ENCODE measurements at places on chromosomes 12 and 14.

DNA sequence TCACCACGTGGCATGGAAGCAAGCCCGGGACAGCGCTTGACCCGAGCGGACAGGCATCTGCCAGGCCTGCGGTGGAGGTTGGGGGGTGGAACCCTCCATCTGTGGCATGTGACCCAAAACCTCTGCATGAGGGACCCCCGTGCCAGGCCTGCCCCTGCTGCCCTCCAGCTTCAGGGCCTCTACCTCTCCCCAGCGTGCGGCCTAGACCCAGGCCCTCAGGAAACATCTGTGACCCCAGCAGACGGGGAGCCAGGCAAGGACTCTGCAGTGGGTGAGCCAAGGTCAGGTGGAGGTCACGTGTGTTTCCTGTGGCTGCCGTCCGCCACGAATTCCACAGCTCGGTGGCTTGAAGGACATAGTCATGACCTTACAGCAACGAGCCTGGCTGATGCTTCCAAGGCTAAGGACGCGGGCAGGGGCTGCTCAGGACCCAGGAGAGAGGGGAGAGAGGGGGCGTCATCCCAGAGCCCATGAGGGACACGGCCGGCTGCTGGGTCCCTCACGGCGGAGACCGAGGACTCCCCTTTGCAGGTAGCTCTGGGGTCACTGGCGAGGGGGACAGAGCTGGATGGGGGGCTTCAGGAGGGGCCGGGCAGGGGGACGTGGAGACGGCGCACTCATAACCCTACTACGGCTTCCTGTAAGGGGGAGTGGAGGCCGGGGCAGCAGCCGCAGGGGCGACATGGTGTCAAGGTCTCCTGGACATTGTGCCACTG lies 91.5 kb downstream of the GALNT9 start:
- DNase-seq, result no peak

- peak; percentile 24 for DNase-seq
Observed at GRCh38 chr12:87930033-87930432, 99.2 kb downstream of the C12orf50 start.

DNA sequence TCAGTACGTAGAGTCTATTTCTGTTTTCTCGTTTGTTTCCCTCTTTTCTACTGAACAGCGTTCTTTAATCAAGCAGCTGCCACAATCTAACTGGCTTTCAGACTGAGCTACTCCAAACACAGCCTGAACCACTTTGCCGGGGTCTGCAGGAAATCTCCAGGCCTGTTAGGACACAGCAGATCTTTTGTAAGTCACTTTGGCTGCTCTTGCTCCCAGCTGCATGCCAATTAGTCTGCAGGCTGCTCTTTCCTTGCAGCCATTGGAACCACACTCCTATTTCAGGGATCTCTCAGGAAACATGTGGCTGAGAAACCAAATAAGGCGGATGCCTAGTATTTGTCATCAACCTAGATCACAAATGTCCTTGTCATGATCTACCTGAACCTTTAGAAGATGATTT lies 73.6 kb downstream of the TMTC1 start:
- DNase-seq, result peak; percentile 72

DNA sequence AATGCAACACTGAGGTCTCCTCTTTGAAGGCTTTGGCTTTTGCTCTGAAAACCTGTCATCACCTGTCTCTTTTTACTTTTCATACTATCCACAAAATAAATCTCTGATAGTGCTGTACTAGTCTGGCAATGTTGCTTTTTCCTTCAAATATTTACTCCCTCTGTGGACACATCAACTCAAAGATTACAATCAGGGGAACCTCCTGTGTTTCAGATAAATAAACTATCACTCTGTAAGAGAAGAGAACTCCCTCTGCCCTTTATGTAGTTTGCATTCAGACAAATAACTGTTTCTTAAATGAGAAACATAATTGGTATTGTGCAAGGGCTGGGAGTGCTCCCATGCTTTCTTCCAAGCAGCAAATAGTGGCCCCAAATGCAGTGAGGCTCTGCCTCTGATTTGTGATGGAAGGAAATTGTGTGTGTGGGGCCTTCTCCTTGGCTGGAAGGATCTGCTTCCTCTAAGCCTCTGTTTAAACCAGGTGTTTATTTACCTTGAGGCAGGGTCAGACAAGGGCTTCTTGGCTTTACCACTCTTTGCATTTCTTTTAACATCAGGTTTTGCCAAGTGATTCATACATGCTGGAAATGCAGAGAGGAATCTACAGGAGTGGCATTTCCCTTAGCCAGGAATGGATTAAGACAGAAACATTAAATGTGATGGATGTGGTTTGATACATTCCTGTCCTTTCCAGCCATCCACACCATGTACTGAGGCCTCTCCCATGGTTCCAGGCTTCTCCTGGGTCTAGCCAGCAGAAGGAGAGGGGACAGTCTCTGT lies 69.0 kb downstream of the AKAP6 start:
- no peak for DNase-seq

DNA sequence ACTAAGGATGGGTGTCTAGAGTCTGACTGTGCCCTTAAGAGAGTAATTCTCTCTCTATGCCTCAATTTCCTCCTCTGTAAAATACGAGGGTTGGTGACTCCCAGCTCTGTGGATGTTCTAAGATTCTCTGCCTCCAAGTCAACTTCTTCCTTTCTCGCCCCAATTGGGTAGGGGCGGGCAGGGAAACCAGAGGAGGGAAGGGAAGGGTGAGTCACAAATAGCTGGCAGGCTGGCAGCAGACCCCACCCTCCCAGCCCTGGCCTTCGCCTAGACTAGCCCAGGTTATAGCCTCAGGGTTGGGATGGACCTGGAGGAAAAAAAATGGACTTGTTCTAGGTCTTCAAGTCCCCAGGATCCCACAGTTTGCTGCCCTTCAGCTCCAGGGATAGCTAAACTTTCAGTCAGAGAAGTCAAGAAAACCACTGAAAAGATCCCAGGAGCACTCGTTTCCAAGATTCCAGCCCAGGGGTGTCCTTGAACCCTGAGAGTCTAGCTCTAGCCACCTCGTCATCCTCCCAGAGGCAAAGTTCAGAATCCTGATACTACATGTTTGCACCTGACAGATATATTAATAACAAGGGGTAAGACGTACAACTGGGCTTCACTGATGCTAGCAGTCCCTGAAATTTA lies 2.3 kb downstream of the DGKA start:
- DNase-seq, result no peak

DNA sequence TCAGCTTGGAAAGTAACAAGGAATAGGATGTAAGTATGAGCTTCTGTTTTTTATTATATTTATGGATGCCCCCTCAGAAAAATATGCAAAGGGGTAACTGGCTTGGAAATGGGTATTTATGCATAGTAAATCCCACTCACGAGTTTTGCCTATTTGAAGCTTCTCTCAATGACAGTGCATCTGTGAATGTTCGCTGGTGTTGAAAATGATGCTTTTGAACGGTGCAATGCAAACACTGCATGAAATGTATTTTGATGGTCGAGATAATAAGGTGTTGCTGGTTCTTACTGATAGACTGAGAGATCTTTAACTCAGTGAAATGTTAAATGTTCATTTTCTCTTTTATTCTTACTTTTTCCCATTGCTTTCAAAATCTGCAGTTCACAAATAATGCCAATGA lies 36.0 kb upstream of the PSEN1 start:
- no peak for DNase-seq

- no peak for DNase-seq
Observed at GRCh38 chr12:82650627-82651337, 35.9 kb upstream of the TMTC2 start.

DNA sequence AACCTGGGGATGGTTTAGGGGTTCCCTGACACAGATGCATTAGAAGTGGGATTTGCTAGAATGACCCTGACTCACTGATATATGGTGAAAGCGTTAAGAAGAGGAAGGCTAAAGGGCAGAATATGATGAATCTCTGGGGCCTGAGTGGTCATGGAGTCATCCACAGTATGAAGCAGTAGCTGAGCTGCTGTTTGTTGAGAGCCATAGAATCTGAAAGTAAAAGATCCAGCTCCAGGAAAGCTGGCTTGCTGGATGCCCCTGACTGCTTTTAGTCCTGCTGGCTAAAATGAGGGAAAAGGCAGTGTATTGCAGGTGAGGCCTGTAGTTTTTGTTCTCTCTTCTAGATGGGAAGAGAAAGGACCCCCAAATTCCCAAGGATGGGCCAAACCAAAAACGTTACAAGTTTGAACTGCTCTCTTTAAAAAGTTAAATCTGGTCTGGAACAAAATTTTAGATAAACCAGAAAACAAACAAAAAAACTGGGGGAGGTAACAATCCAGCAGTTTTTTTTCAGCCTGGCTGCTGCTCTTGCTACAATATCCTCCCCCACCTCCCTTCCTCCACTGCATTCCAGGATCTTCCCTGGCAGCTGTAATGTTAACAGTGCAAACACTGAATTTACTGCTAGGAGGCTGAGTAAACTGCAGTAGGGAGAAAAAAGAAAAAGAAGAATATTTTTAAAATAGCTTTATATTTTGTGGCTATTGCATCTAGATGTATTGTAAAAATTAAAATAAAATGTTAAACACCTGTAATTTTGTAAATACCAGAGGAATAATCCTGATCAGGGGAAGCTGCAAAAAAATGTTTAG lies 16.5 kb downstream of the SEL1L start:
- DNase-seq, result no peak

GRCh38 chr14:89312932-89313331 lies 104.1 kb downstream of the FOXN3 start:
- DNase-seq, result no peak

- no peak for DNase-seq
Observed at GRCh38 chr14:38737686-38738407, 365.2 kb downstream of the SEC23A start.

DNA sequence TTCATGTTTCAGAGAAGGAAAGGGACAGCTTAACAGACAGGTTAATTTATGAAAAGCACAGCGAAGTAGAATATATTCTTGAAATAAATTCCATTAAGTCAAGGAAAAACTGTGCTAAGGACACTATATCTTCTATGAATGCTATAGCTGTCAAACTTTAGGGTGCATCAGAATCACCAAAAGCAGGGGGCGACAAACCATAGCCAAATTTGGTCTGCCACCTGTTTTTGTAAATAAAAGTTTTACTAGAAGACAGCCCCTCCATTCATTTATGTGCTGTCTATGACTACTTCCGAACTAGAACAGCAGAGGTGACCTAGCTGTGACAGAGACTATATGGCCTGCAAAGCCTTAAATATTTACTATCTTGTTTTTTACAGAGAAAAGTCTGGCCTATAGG lies 25.9 kb downstream of the PPP4R3A start:
- no peak for DNase-seq

- DNase-seq, result no peak
Observed at GRCh38 chr14:93068711-93069110, 47.0 kb downstream of the ITPK1 start.

DNA sequence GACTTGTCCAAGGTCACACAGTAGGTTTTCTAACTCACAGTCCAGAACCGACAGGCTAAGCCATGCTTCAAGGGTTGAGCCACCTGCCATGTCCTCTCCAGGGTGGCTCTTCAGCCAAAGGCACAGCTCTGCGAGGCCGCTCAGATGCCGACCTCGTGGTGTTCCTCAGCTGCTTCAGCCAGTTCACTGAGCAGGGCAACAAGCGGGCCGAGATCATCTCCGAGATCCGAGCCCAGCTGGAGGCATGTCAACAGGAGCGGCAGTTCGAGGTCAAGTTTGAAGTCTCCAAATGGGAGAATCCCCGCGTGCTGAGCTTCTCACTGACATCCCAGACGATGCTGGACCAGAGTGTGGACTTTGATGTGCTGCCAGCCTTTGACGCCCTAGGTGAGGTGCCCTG lies 12.7 kb upstream of the OAS2 start:
- no peak for DNase-seq

DNA sequence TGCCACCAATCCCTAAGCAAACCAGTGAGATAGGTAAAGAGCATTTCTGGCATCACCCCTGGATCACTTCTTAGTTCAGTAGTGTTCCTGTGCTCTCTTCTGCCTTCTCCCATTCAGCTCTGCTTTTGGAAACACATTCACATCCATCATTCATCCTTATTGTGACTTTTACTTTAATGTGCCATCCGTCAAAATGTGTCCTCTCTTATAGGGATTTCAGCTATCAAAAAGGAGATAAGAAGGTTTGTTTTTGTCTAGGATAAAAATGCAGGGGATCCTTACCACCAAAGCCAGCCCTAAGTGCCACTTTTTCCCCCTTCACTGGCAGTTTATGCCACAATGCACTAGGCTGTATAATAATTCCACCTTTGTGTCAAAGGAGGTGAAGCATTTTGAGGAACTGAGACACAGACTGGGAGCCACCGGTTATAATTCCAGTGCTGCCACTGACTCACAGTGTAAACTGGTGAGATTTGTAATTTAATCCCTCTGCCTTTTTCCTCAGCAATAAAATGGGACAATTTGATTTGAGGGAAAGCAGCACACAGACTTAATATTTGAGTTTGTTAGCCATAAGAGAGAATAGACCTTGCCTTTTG lies 158.6 kb downstream of the PAX9 start:
- no peak for DNase-seq

DNA sequence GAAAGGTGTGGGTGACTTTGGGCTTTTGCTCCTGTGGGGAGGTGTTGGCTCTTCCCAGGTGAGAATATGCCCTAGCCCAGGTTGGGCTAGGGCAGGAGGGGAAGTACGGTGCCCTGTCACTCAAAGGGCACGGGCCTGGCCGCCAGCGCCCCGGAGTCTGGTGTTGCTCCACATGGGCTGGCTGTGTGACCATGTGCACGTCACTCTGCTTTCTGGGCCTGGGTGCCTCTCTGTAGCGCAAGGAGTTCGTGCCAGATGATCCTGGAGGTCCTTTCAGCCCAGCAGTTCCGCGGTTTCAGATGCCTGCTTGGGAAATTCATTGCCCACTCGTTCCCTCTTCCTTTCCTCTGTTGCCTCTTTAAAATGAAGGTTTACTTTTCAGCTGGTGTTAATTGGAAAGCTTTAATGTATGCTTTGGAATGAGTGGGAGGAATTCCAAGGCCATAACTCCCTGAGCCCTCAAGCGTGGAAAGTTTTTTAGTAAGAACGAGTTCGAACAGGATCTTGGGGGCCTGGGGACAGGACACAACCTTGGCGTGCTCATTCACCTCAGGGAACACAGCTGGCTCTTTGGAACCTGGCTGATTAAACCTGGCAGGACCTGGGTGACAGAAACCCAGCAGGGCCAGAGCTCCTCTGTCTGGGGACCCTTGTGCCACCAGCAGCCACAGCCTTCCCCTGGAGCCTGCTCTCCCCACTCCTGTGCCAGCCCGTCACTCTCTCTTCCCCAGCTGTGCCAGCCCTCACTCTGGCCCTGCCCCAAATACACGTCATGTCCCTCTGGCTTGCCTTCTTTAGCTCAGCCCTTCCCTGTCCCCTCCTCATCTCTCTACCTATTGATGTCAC lies 42.8 kb downstream of the TSPAN9 start:
- peak; percentile 26 for DNase-seq

DNA sequence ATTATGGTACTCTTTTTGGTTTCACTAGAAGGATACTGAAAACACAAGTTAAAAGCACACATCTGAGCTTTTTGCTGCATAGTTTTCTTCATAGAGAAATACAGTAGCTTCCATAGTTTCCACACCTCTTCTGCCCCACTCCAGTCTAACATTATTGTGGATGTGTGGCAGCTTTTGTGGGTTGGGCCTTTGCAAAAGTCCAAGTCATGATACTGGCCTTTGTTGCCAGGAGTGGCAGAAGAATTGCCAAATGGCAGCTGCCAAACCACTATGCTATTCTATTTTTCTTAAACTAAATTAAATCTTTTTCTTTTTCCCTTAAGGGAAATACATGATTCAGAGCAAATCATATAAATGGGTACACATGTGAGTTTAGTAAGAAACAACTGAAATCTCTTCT lies 114.8 kb downstream of the PLEKHA5 start:
- DNase-seq, result no peak

Measured in DMS 273 treated with DMSO at 0.1 percent for 48 hours (cell line).